NCI-H2029 treated with DMSO at 0.1 percent for 48 hours (cell line): ENCODE measurements at places on chromosomes 16 and 17.

DNA sequence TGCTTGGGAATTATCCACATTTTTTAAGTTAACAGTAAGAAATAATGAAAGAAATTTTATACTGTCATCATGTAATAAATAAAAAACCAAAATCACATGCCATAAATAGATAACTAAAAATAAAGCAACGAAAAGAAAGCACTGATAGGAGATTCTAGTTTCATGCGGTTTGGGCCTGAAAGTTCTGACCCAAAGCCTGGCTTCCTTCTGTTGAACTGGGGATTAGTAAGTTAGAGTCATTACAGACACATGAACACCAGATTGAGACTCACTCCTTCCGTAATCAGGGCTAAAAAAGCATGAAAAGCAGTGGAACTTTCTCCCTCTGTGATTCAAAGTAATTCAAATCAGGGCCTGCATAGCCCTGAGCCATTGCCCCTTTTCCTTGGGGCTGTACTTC lies 13.2 kb upstream of the SLC6A2 start:
- DNase-seq, result no peak

GRCh38 chr17:17527534-17527933 lies 31.3 kb upstream of the RASD1 start:
- DNase-seq, result no peak

GRCh38 chr17:59049798-59050197 lies 56.9 kb downstream of the TRIM37 start:
- no peak for DNase-seq

DNA sequence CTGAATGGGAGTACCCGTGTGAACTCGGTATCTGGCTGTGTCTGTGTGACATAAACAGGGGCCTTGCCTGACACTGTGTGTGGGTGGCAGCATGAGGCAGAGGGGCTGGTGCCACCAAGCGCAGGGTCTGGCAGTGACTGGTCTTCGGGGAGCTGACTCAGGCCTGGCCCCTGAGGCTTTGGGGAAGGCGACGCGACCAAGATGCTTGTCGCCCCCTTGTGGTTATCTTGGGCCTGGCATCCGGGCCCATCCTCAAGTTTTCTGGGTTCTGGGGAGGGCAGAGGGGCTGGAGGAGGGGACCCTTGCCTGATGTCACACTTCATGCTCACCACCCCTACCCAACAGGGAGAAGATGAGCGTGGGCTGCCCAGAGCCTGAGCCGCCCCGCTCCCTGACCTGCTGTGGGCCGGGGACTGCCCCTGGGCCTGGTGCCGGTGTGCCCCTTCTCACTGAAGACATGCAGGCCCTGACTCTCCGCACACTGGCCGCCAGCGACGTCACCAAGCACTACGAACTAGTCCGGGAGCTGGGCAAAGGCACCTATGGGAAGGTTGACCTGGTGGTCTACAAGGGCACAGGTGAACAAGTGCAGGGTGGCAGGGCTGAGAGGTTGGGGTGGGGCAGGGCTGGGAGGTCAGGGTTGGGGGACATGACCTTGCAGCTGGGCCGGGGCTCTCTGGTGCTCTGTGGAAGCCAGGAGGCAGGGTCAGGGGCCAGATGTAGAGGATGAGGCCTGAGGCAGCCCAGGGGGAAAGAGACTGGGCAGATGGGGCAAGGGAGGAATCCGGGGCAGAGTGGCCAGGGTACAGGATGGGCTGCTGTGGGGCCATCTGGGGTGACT lies 24.9 kb downstream of the SBK1 start:
- no peak for DNase-seq

- DNase-seq, result no peak
Measured at GRCh38 chr17:19461681-19462080, 50.6 kb downstream of the RNF112 start.

GRCh38 chr17:3558603-3559269 lies 1.1 kb upstream of the TRPV3 start:
- no peak for DNase-seq

GRCh38 chr16:83268169-83268568 lies 539.6 kb upstream of the HSBP1 start:
- no peak for DNase-seq

GRCh38 chr16:57426356-57426755 lies 20.8 kb downstream of the CIAPIN1 start:
- no peak for DNase-seq

DNA sequence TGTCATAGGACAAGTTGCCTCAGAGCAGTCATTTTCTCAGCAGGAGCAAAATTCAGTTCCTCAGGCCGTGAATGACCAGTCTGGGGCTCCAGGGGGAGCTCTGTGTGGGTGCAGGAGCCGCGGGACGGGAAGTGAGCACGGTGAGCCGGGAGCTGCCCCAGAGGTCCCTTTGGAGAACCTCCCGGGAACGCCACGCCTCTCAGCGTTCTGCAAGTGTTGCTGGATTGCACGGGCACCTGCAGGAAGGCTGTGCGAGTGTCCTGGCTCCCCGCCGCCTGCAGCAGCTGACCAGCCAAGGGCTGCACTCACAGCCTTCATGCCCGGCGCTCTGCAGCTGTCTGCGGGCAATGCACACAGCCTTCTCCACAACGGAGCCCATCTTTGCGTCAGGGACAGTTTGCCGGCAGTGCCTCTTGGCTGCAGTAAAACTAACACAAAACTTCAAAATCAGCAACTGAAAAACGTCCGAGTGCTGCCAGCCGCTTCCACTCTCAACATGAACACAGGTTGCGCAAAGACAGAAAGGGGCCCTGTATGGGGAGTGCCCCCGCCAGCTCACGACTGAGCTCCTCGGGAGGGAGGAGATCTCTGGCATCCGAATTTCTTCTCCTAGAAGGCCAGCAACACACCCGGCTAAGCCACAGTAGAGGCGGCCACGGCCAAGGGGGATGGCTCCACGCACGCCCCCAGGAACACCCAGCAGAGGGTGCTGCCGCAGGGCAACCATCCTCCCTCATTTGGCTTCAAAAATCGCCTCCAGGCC lies 16.0 kb downstream of the NDUFAF8 start:
- peak; percentile 17 for DNase-seq

GRCh38 chr16:50699326-50700159 lies 6.1 kb downstream of the NOD2 start:
- no peak for DNase-seq

GRCh38 chr17:8125154-8125946 lies 1.4 kb upstream of the HES7 start:
- no peak for DNase-seq

GRCh38 chr16:52568495-52568894 lies 21.6 kb upstream of the TOX3 start:
- no peak for DNase-seq

GRCh38 chr16:67461600-67462278 lies 19.2 kb downstream of the ATP6V0D1 start:
- DNase-seq, result no peak

DNA sequence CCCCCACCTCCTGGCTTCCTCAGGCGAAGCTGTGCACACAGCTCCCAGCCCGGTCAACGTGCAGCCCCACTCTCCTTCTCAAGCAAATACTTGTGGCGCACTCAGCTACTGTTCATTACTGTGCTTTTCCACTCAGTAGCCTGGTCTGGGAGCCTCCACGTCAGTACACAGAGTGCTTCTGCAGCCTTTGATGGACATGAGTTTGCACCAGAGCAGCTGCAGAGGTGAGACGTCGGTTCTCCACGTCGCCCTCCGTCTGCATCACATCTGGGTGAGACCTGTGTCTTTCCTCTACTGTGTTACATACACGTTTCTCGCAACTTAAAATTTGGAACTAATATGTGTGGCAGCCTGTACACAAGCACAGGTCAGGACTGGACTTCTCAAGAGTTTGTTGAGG lies 334.3 kb downstream of the C16orf95 start:
- DNase-seq, result no peak

GRCh38 chr17:36923814-36924221 lies 13.5 kb upstream of the LHX1 start:
- DNase-seq, result no peak

GRCh38 chr16:49194537-49195236 lies 87.0 kb downstream of the CBLN1 start:
- no peak for DNase-seq

DNA sequence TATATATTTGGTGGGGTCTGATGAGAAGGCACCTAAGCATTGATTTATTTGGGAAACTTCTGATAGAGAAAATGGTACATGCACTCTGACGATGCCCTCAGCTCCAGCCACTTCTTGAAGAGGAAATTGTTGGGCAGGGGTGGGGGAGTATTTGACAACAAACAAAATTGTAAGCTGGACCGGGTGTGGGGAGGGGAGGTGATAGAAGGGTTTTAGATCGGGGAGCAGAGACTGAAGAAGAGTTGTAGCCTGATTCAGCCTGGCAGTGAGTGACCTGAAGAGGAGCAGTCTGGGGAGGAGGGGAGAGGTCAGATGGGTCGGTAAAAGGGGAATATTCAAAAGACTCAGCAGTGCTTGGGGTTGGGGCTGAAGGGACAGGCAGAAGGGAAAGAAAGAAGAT lies 2284.7 kb downstream of the TP53TG3F start:
- DNase-seq, result no peak

- DNase-seq, result no peak
Measured at GRCh38 chr16:1859650-1860049, 12.3 kb downstream of the MEIOB start.

GRCh38 chr16:4506450-4506849 lies 30.3 kb downstream of the HMOX2 start:
- peak; percentile 42 for DNase-seq

DNA sequence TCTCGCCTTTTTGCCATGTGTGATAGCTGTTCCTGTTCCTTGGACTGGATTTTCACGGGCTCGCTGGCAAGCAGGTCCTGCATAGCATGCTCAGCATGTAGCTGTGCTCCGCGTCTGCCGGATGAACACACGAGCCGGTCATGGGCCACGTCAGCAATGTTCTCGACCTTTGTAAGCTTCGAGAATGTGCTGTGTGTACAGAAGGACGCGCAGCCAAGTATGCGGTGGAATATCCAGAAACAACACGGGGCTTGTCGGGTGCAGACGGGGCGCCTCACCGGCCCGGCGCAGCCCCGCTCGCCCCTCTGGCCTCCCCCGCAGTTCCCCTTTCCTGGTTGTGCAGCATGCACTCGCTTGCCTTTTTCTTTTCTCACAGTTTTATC lies 42.2 kb downstream of the RPTOR start:
- no peak for DNase-seq
